ENCODE measurements at places on chromosomes 2 and 18.

DNA sequence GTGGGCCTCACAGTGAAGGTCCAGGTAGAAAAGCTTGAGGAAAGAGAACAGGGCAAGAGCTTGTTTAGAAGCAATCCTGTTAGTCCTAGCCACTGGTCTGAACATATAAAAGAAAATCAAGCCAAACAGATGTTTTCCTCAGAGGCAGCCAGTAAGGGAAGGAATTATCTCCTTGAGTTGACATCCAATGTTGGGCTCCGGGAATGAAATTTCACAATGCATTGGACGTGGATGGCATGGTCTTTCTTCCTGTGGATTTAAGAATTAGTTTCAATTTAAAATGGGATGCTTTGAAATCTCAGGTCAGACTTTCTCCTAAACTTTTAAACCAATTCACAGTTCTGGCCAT is 92.1 kb downstream of the ACKR3 start:
- no peak for DNase-seq

DNA sequence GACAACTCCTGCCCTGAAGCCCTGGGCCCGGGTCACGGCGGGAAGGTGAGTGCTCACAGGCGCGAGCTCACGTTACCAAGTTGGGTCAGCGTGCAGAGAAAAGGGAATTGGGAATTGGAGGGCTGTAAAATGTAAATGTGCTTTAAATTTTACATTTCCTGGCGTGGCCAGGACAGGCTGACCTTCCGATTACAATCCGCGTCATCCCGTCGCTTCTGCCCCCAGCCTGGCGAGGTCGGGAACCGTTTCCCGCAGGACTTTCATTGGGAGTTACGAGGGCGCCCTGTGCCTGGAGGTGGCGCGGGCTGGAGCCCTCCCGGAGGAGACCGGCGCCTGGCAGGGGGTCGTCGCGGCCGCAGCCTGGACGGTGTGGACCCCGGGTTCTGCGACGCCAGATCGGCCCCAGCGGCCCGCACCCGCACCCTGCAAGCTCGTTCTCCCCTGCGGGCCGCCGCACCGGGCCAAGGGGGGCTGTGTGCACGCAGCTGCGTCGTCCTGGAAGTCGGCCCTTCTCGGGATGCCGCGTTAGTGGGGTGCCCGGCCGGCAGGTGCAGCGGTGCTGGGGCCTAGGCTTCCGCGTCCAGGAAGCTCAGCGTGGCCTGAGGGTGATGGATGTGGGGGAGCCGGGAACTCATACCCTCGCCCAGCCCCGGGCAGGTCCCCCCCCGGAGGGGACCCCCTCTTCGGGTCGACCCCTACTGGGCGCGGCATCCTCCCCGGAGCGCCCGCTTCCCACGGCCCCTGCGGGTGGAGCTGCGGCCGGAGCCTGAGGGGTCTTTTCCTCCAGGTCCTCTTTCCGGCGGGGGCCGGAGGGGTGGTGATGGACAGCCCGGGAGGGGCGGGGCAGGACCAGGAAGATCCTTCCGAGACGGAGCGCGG is 63.9 kb downstream of the LRRFIP1 start:
- DNase-seq, result no peak

DNA sequence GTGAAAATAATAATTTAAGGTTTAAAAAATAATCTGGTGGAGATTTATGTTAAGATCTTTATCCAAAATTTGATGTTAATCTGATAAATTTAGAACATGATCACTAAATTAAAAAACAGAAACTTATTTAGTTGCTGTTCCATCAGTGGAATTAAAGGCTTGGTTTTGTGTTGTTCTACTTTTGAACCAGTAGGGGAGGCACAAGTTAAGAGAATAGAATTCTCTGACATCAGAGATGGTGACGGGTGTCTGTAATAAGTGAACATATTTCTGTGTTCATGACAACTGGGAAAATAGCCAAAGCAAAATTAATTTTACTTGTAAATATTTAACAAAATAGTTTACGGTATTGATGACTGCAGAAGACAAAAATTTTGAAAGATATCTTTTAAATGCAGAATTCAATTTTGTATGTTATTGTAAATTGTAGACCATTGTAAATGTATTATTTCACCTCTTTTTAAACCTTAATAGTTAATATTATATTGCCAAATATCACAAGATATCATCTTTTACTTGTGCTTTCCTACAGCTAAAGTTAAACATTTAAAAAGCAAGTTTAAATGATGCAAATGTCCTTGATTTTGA is 106.0 kb downstream of the UBR3 start:
- no peak for DNase-seq

- no peak for DNase-seq
Observed at GRCh38 chr18:76205906-76206305, 289.1 kb downstream of the ZNF516 start.

- DNase-seq, result no peak
Observed at GRCh38 chr2:13666582-13667414, 950.1 kb downstream of the TRIB2 start.

DNA sequence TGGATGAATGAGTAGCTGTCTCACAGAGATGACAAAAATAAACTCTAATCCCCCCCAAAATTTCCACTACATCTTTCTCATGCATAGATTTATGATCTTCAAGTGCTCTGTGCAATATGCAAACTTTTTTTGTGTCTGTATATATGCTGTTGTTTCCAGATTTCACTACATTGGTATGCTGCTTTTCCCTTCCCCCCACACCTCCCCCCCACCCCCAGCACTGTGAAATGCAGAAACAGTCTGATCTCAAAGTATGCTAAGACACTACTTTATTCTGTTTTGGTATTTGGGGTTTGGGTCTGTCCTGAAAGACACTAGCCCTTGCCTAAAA is 524 bp upstream of the KLHL14 start:
- DNase-seq, result no peak

- no peak for DNase-seq
Observed at GRCh38 chr2:174600349-174600748, 2.7 kb upstream of the WIPF1 start.

DNA sequence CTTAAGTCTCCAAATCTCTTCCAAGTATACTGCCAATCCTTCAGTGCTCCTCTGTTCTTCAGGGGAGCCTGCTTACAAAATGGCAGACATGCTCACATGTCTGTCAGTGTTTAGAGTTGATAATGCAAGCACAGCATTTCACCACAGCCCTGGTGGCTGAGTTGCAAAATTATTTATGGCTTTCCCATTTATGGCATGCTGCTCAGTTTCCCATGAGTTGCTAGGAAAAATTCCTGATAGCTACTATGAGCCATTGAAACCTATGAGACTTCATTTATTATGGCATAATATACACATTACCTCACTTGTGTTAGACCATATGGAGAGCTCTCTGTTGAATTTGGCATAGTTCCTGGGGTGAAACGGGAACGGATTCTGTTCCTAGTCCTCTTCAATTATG is 448.7 kb upstream of the TCF4 start:
- DNase-seq, result no peak

- no peak for DNase-seq
Observed at GRCh38 chr2:219656526-219656925, 29.1 kb downstream of the SLC4A3 start.

- peak; percentile 62 for DNase-seq
Observed at GRCh38 chr2:159118115-159118858, 149.8 kb downstream of the TANC1 start.

DNA sequence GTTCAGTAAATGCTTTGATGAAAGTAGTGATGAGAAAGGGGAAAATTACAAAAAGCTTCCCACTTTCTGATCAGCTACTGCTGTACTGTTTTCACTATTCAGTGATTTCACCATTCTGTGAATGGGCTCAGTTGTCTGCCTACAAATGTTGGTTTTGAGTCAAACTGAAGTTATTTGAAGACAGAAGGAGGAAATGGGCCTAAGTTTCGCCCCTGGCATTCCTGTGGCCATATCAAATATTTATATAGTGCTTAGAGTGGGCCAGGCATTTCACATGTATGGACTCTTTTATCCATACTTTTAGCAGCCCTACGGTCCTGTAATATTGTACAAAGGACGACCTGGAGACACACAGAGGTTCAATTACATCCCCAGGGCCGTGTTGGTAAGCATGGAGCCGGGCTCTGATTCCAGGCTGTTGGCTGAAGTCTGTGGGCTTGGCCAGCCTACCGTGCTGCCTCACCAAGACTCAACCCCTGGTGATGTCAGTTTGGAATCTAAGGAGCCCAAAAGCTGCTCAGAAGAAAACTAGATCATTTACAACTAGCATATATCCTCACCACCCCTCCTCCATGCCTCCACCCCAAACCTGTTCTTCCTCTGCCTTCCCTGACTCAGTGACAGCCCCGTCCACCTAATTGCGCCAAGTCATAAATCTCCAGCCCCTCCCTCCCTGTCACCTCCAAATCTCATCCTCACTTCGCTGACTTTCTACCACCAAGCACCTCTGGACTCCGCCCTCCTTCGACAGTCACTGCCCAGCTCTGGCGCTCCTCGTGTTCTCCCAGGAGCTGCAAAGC is 10.1 kb upstream of the GRHL1 start:
- no peak for DNase-seq

GRCh38 chr2:189579585-189580186 is 900 bp downstream of the SLC40A1 start:
- peak; percentile 25 for DNase-seq

- no peak for DNase-seq
Observed at GRCh38 chr2:218964041-218964771, 4.7 kb downstream of the CDK5R2 start.
